ENCODE measurements at places on chromosomes 11 and 22.

- DNase-seq: no peak
These were observed 602.1 kb downstream of the SOX6 start for GRCh38 chr11:15754221-15754620.

DNA sequence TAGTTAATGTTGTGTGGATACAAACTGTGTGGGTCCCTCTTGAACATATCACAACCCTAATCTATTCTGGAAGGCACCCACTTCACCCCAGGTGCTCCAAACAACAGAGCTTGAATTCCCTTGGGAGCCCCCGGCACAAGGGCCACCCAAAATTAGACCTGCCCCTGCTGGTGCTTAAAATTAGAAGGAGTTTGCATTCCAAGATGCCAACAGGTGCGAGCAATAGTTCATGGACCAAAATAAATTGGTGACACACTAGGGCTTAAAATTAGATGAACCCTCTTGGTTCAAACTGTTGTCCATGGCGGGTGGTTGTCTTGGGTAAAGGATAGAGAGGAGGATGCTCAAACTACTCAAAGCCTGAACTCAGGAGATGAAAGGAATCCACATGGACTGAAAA is 291.5 kb downstream of the MN1 start:
- no peak for DNase-seq

GRCh38 chr11:16958833-16959232 is 55.4 kb downstream of the PLEKHA7 start:
- DNase-seq: no peak

DNA sequence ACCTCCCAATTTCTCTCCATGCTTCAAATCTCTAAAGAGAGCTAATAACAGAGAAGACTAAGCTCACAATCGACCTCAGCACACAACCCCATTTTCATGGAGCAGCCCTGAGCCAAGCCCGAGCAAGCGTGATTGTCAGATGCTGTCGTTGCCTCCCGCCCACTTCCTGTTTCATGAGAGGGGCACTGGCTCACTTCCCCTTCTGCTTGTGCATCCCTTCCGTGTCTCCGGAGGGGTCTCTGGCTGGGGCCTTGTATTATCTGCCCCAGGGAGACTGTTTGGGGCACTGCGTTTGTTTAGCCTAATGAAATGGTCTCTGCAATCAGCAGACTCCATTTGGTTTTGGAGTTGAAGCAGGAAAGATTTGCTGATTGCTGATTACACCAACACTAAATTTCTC is 181.3 kb upstream of the SEZ6L start:
- DNase-seq: no peak

- peak; percentile 23 for DNase-seq
These were observed 1.7 kb downstream of the PDE3B start for GRCh38 chr11:14645015-14645912.

- DNase-seq: peak; percentile 79
These were observed 2193.4 kb upstream of the RAG2 start for GRCh38 chr11:38791346-38791961.

GRCh38 chr22:26941896-26942636 is 284.7 kb downstream of the MIAT start:
- DNase-seq: no peak

GRCh38 chr22:46985507-46985882 is 223.0 kb downstream of the TBC1D22A start:
- DNase-seq: no peak

- peak; percentile 68 for DNase-seq
These were observed 3.1 kb upstream of the MN1 start for GRCh38 chr22:27804470-27805297.

GRCh38 chr22:26238596-26238995 is 69.3 kb downstream of the SEZ6L start:
- DNase-seq: no peak

GRCh38 chr11:73748300-73748699 is 12.6 kb downstream of the RAB6A start:
- DNase-seq: no peak

GRCh38 chr22:42379966-42380537 is 52.2 kb downstream of the NFAM1 start:
- no peak for DNase-seq

GRCh38 chr11:120302001-120302805 is 22.9 kb upstream of the TLCD5 start:
- DNase-seq: no peak

DNA sequence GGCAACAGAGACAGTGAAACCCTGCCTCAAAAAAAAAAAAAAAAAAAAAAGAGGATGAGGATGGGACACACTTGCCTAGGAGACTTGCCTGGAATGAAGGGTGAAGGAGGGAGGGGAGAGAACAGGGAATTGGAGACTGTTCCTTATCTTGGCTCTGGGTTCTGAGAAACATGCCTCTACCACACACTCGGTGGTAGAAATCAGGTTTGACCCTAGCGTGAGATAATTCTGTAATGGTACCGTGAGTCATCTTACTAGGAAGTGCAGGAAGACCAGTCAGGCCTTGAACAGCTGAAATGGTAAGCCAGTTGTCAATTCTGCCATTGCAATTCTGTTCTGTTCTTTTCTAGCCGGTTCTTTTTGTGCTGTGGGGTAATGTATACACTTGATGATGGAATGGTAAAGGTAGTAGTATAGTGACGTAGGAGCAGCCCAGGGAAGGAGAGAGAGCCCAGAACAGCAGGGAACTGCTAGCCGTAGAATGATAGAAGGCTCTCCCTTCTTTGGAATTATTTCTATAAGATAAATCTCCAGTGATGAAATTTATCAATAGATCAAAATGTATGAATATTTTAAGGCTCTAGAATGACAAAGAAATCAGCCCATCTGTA is 3.9 kb upstream of the AMBRA1 start:
- DNase-seq: no peak

GRCh38 chr11:35036639-35037038 is 102.3 kb upstream of the CD44 start:
- no peak for DNase-seq

GRCh38 chr11:87722756-87723565 is 452.3 kb downstream of the RAB38 start:
- peak; percentile 28 for DNase-seq

DNA sequence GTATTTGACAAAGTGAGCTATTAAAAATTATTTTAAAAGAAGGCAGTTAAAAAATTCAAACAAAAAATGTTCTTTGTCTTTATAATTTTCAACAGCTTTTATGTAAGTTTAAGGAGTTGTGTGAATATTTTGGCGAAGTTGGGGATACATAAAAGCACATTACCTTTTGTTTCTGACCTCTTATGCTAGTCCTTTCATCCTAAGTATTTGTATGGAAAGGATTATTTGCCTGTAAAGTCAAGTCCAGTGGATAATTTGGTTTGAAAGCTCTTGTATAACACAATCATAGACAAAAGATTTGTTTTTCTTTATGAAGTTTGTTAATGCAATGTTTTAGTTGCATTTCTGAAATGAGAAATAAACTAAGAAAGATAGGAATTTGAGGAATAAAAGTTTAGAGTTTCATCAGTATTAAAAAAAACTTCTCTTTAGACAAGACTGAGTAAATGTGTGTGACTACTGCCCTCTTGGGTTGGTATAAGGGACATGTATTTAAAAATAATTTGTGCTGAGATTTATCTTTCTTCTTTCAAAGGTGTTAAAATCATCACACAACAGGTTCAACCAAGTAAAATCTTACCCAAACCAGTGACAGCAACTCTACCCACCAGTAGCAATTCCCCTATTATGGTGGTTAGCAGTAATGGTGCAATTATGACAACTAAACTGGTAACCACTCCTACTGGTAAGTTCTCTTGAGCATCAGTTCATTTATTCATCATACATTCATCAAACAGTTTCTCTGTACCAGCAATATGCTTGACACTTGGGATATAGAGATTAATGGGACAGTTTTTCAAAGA is 68.2 kb downstream of the EMSY start:
- DNase-seq: peak; percentile 34

- no peak for DNase-seq
These were observed 73.5 kb downstream of the GAB2 start for GRCh38 chr11:78344094-78344493.

- no peak for DNase-seq
These were observed 18.6 kb downstream of the GLYATL1 start for GRCh38 chr11:58957922-58958321.

DNA sequence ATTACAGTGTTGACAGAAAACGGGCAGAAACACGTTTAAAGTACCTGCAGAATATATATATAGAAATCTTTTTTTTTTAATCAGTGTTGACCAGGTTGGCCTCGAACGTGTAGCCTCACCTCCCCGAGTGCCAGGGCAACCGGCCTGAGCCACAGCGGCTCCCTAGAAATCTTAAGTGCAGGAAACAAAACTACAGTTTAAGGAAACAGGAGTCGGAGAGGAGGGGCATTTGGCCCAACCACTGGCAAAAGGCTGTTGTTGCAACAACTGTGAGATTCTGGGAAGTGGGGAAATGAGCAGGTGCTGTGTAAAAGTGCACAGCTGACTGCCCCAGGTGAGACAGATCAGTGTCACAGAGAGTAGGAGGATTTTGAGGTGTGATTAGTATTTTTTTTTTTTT is 3.7 kb downstream of the YWHAH start:
- no peak for DNase-seq

- no peak for DNase-seq
These were observed 275.4 kb downstream of the DYNC2H1 start for GRCh38 chr11:103384652-103385051.

- DNase-seq: no peak
These were observed 62.2 kb downstream of the MICAL3 start for GRCh38 chr22:17962168-17962567.

- no peak for DNase-seq
These were observed 22.9 kb downstream of the RNF141 start for GRCh38 chr11:10518123-10518522.

- DNase-seq: no peak
These were observed 29.0 kb upstream of the ALX4 start for GRCh38 chr11:44338698-44339529.

- DNase-seq: no peak
These were observed 721.6 kb upstream of the TENM4 start for GRCh38 chr11:80162387-80162786.

- no peak for DNase-seq
These were observed 93.9 kb downstream of the C11orf91 start for GRCh38 chr11:33606762-33607161.

GRCh38 chr22:31327806-31328543 is 18.2 kb downstream of the PATZ1 start:
- no peak for DNase-seq

GRCh38 chr22:49325531-49326395 is 501.9 kb downstream of the BRD1 start:
- DNase-seq: no peak

DNA sequence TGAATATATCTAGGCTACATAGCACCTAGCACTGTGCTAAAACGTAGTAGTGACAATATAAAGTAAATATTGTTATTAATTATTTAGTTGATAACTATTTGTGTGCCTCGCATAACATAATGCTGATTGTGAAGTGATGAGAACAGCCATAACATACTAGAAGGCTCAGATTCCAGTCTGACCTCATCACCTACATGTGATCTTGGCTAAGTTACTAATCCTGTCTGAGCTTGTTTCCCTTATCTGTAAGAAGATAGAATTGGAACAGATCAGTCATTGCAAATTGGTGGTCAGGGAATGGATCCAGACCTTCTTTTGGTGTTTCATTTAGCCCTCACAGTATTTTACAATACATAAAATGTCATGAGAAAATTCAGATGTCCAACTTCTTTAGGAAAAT is 103.4 kb upstream of the SEZ6L start:
- DNase-seq: no peak

DNA sequence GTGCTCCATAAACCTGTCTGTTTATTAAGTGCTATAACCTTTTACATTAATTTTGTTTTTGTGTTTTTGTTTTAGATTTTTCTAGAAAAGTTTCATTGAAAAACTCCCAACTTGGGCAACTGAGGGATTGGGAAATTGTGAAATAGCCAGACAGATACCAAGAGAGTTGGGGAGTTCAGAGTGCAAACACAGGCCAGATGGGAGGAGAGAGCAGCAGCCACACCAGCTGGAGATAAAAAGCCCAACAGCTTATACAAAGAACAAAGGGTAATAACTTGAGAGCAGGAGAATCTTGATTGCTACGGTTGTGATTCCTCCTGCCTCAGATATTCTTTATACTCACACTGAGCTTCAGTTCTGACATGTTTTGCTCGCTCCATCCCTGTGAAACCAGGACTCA is 1642.2 kb downstream of the LRRC4C start:
- DNase-seq: no peak

GRCh38 chr11:86916330-86916729 is 38.9 kb downstream of the FZD4 start:
- DNase-seq: no peak

DNA sequence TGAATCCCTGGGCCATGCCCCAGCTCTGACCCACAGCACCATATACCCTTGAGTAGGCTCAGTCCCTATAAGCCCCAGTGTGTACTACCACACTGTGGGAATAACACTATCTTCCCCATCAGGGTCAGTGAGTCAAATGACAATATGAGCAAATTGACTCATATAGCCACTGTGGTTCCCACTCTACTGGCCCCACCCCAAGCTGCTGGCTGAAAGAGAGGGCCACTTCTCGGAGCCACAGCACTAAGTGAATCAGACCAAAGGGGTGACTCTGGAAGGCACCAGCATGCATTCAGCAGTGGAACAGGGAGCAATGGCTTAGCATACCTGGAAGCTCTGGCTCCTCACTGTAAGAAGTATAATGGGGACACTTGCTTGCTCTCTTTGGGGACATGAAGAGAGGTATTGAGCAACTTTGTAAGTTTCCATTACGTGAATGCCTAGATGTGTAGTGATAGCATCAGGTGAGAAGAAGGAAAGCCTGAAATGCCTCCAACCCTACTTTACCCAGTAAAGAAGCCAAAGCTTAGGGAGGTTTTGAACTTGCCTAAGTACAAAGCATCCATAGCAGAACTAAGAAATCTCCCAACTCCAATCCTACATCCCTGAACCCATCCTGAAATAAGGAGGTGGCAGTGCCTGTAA is 13.5 kb downstream of the CD59 start:
- DNase-seq: no peak

- no peak for DNase-seq
These were observed 163.6 kb upstream of the B3GAT1 start for GRCh38 chr11:134575504-134576230.

GRCh38 chr11:12684315-12684714 is 10.1 kb downstream of the TEAD1 start:
- no peak for DNase-seq

DNA sequence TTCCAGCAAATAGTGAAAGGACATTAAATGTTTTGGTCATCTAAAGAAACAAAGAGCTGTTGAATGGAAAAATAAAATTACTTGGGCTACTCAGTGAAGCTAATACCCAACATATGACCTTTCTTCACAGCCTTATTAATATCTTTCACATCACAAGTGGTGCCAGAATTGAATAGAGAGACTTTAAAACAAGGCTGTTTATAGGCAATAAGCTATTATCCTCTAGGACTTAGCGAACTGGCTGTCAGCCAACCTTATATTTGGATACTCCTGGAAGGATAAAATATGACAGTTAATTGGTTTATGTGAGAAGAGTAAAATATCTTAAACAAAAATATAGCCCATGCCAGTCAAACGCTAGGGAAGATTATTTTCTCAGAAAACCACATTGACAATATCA is 225.5 kb upstream of the BLID start:
- no peak for DNase-seq

All from pons (tissue), 1 donor.